ENCODE measurements at places on chromosomes 12 and 14.

DNA sequence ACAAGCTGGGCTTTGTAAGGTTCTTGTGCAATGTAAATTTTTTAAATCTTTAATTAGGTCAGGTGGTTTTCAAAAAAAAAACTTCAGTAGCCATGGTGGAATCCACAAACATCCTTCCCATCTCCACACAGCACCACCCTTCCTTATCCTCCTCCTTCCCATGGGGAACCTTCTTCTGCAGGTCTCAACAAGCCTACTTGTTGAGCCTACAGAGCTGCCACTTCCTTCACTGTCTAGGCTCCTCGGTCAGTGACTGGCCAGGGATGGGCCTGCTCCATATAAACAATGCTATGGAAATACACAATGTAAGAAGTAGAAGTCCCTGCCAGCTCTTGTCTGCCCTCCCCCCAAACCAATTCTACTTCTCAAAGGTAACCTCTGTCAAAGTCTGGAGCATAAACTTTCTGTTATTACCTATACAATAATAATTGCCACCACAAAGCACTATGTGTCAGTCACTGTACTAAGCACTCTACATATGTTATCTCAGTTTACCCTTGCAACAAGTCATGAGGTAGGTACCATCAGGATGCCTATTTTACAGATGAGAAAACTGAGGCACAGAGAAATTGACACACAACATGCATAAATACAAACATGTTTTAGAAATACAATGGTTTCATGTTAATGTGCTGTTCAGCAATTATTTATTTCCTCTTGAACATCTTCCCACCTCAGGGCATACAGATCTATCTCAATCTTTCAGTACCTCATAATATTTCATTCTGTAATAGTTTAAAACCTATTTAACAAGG is 17.4 kb downstream of the LIMA1 start:
- DNase-seq: no peak

- DNase-seq: no peak
Measured at GRCh38 chr12:72077111-72077820, 138.6 kb downstream of the TPH2 start.

DNA sequence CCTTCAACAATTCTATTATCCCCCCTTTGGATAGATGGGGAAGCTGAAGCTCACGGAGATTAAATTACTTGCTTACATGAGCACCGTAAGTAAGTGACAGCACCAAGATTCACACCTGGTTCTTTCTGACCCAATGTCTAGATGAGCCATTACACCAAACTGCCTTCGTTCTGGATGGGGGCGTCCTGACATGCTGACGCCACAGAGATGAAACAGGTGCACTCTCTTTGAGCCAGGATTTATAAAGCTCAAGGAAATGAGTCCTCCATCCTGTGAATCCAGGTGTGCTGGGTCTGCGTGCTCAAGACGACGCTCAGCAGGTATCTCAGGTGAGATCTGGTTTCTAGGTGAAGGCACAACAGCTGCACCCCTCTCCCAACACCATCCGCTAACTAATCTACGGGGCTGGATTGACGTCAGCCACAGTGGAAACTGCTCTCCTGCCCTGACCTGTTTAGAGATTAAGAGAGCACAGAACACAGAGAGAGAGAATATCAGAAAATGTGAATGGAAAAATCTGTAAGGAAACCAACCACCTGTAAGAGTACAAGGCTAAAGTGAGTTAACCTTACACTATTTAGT is 61.6 kb downstream of the KSR2 start:
- DNase-seq: no peak

GRCh38 chr12:45435945-45436710 is 220.2 kb downstream of the ANO6 start:
- DNase-seq: no peak

DNA sequence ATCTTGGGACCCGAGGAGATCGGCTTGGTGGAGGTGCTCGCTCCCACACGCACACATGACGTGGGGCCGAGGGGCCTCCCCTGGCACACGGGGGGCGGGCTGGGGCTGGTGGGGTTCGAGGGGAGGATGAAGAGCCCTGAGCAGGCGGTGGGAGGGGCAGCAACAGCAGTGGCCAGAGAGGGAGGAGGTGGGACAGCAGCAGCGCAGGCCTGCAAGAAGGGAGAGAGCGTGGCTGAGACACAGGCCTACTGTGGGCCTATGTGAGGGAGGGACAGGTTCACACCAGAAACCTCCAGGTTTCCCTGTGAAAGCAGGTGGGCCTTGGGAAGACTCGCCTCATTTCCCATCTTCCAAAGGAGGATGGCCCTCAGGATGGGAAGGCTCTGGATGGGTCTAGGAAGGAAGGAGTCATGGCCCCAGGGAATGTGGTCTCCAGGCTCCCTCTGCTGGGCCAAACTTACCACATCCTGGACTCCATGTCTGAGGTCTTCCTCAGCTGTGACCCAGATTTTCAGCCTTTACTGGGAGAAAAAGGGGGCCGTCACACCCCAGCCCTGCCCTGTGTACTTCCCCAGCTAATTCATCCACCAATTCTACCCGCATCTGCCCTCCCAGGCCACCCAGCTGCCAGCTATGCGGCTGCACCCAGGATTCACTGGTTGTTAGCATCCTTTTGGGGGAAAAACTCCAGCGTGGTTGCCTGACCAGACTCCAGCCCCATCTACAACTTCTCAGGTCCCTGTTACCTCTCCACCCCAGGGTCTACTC is 2.8 kb downstream of the PIANP start:
- peak; percentile 70 for DNase-seq

DNA sequence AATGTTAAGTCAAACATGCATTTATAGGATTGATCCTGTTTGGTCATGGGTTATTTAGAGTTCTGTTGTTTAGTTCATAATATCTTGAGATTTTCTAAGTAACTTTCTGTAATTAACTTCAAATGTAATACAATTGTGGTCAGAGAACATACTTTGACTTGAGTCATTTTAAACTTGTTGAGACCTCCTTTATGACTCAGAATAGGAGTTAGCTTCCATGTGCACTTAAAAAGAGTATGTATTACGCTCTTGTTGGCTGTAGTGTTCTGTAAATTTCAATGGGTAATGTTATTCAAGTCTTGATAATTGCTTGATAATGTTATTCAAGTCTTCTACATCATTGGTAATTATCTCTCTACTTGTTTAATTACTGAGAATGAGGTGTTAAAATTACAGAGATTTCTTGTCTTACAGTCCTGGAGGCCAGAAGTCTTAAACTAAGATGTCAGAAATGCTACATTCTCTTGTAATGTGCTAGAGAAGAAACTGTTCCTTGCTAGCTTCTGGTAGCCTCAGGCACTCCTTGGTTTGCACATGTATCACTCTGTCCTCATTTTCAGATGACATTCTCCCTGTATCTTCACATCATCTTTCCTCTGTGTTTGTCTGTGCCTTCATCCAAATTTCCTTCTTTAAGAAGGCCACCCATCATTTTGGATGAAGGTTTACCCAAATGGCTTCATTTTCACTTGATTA is 197.3 kb downstream of the TMTC3 start:
- DNase-seq: peak; percentile 39

- DNase-seq: no peak
Measured at GRCh38 chr12:57621497-57622292, 10.5 kb downstream of the ARHGEF25 start.

- no peak for DNase-seq
Measured at GRCh38 chr12:123529686-123530085, 3.8 kb downstream of the RILPL1 start.

DNA sequence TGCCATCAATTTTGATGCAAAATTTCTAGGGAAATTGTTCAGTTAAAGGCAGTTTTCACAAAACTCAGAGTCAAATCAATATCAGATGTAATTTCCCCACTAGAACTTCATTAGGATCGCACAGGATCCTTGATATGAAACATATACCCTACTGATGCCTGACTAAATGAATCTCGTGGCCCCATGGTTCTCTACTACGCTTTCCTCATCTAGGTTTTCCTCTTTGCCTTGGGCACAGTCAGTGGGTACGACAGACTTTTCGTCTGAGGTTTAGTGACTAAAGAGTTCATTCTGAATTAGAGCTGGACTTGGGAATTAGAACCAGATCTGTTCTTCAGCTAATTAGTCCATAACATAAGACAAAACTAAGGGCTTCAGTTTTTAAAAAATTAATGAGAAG is 42.5 kb upstream of the GNPNAT1 start:
- no peak for DNase-seq

DNA sequence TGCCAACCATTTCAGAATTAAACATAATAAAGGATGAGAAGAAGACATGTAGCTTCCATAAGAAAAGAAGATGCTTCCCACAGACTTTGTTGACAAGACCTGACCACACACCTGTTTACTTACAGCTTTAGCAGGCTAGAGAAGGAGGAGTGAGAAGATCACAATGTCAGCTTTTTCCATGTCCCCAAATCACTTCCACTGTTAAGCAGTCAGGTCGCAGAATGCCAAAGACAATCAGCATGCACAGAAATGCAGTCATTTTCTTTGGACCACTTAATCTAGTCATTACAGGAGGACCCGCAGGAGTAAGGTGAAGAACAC is 314.9 kb downstream of the SSPN start:
- DNase-seq: no peak

GRCh38 chr12:14893506-14894250 is 8.0 kb upstream of the MGP start:
- peak; percentile 73 for DNase-seq

GRCh38 chr12:48105867-48106680 is at the start of gene SENP1:
Gene SENP1, minus strand, starts transcription at chr12:48106079. Its CDS starts 4,607 bp downstream, at chr12:48101472.
- peak; percentile 89 for DNase-seq

- no peak for DNase-seq
Measured at GRCh38 chr12:14111230-14111865, 129.9 kb upstream of the GRIN2B start.

DNA sequence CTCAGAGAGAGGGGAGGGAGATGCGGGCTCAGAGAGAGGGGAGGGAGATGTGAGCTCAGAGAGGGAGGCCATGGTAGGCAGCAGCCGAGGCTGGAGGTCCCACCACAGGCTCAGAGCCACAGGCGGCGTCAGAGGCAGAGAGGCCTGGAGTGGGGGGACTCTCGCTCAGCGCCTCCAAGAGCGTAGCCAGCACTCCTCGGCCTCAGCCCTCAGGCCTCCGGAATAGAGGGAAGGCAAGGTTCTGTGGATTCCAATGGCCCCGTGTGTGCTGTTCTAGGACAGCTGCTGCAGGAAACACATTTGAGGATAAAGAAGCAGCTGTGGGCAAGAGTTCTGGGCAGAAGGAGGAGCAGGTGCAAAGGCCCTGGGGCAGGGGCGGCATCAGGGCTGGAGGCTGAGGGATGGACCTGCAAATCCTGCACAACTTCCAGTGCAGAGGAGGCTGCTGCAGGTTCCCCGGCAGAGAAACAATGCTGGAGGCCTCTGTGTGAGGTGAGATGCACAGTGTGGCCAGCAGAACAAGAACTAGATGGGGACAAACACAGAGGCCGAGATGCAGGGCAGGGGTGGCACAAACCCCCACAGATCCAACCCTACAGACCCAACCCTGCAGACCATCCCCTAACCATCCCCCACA is 59.1 kb upstream of the GALNT9 start:
- no peak for DNase-seq

GRCh38 chr14:28765831-28766468 is 637 bp upstream of the FOXG1 start:
- no peak for DNase-seq

DNA sequence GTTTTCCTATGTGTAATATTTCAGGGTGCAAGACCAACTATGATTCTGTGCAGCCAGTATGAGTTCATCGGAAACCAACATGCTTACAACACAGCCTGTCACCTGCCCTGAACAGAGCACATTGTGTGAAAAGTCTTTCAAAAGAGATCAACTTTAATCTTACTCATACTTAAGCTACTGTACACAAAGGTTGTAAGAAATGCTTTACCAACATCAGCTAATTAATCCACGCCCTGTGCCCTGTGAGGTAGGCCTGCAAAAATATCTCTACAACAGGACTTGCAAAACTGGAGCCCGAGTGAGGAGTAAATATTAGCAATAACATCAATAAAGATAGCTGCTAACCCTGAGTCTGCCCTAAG is 15.1 kb downstream of the APPL2 start:
- no peak for DNase-seq

DNA sequence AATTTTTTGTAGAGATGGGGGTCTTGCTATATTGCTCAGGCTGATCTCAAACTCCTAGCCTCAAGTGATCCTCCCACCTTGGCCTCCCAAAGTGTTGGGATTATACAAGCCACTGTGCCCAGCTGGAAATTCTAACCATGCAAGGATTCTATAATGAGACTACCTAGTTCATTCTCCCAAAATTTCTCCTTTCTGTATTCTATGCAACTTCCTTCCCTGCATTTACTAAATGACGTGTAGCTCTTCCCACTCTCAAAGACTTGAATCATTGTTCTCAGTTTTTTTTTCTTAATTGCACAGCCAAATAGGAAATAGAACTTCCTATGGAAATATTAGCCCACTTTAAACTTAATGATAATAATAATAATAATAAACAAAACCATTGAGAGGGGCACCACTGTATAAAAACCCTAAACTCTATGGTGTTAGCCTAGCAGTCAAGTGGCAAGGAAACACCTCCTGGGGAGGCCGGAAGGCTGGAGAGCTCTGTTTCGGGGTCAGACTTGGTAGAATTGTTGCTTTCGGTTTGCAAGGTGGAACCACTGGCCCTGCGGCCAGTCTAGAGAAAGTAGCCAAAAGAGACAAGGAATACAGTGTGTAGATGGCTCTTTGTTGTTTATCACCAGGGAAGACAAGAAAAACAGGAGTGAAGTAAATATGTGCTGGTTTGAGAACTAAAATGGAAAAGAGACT is 40.0 kb upstream of the TESC start:
- no peak for DNase-seq

DNA sequence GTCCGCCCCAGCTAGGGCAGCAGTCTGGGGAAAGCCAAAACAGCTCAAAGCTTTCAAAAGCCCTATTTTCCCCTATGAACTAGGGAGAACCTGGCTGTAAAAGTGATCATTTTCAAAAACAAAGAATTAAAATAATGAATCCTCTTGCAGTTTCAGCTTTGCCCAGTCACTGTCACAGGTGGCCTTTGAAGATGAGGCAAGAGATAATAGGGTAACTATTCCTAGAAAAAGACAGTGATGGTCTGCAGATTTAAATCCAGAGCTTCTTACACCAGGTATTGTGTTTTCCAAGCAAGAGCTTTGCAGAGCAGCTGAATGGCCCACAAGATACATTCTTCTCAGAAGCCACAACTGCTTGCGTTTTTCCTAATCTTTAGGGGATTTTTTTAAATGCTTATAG is 80.2 kb upstream of the NUDT4 start:
- DNase-seq: no peak

DNA sequence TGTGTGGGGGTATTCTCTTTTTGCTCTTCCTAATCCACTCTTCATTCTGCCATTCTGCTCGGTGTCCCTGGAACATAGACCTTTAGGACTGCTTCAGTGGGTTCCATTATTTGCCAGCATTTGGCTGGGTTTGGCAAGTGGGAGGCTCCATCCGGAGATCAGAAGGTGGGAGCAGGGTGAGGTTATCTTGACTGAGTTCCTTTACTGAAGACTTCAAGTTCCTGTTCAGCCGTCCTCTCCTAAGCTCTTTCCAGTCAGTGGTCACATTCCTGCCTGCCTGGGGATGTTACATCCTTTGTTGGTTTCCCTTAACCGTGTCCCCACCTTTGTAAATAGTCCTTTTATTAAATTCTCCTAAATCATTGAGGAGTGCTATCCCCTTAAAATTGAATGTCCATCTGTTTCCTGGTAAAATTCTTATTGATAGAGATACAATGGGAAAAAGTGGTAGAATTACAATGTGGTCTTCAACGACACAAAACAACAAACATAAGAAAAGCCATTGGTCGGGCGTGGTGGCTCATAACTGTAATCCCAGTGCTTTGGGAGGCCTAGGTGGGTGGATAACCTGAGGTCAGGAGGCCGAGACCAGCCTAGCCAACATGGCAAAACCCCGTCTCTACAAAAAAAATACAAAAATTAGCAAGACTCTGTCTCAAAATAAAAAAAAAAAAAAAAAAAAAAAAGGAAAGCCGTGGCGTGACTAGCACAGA is 5.0 kb upstream of the MIA2 start:
- no peak for DNase-seq

GRCh38 chr12:88062474-88062873 is 33.3 kb upstream of the C12orf50 start:
- no peak for DNase-seq
